ENCODE measurements at places on chromosomes 3 and 15.
A peak's percentile ranks its signal among the peaks of the same experiment; 100 is the strongest.

DNA sequence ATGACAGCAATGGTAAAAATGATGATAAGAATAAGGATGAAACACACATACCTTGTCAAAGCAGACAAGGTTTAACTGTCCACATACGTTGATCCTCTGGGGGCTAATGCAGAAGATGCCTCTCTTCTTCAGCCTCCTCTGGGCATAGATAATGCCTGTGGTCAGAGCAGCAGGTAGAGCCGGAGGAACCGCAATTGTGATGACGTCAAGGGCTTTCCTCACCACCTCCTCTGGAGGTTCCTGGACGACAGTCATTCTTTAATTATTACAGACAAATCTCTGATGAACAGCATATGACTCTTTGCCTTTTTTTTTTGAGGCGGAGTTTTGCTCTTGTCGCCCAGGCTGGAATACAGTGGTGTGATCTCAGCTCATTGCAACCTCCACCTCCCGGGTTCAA lies 86.3 kb upstream of the ATP13A5 start:
- no peak for DNase-seq

DNA sequence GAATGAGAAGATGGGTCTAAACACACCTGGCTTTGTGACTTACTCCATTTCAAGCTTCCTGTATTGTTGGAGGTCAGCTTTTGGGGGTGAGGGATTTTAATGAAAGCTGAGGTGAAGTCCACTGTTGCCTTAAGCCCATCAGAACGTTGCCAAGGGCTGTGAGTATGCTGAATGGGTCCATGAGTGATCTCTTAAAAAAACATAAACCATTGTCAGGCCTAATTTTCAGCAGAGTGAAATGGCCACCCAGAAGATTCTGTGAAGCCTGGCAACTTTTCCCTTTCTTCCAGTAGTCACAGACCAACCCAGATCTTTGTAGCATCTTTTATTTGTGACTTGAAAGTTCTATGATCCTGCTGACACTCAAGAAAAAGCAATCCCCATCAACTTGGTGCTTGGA lies 87.0 kb downstream of the SMAD3 start:
- DNase-seq = no peak

DNA sequence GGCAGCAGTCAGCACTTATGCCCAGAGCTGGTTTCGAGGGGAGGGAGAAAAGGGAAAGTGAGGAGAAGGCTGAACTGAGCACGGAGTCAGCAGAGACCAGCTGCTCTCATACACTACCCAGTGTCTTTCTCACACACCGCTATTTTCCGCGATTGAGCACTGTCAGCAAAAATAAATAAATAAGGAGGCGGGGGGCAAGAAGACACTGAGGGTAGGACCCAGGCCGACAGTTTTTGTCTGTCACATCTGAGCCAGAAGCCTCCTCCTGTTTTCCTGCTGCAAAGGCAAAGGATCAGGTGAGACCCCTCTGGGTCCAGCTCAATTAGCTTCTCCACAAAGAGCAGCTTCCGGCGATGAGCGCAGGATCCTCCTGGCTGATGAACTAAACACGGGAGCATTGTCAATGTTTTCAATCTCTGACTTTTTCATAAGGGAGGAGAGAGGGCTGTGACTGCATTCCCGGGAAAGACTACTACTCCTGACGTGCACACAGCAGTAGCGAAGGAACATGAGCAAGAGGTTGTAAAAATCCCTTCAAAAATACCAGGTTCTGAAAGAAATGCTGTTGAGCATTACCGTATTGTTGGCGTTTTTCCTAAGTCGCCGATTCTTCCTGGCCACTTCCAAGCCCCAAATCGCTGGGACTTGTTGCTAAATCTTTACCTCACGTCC lies 1.3 kb downstream of the FRMD5 start:
- peak; percentile 13 for DNase-seq

GRCh38 chr15:67116742-67117141 lies 51.3 kb downstream of the SMAD3 start:
- DNase-seq = no peak

- no peak for DNase-seq
Measured at GRCh38 chr15:52657338-52657737, 21.9 kb downstream of the ATOSA start.

- DNase-seq = no peak
Measured at GRCh38 chr3:174846055-174846454, 13.1 kb upstream of the NAALADL2 start.

DNA sequence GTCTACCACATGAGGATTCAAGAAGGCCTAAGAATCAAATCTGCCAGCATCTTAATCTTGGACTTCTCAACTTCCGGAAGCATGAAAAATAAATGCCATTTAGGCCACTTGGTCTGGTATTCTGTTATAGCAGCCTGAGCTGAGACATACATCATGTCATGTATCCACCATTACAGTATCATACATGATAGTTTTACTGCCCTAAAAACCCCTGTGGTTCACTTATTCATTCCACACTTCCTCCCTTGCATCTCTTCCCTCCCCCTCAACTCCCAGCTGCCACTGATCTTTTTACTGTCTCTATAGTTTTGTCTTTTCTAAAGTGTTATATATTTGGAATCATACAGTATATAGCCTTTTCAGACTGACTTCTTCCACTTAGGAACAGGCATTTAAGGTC lies 161.8 kb downstream of the SNRK start:
- DNase-seq = no peak

DNA sequence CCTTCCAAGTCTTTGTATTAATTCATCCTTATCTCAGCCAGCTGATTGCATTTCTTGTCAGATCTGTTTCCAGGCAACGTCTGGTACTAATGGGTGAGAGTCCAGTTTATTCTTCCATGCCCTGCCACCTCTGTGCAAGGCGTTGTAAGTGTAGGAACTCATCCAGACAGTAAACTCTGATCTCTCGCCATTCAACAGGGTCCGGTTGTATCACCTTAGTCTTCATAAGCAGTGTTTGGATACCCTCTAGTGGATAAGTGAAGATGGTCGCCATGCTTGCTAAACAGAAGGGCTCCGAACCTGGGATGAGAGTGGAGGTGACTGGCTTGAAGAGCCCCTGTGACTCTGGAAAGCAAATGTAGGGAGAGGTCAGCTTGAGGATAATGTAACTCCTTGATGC lies 51.6 kb upstream of the CMTM7 start:
- peak; percentile 72 for DNase-seq

- peak; percentile 63 for DNase-seq
Measured at GRCh38 chr3:41198526-41198925, 779 bp upstream of the CTNNB1 start.

GRCh38 chr3:30311781-30312180 lies 294.6 kb upstream of the TGFBR2 start:
- no peak for DNase-seq

- no peak for DNase-seq
Measured at GRCh38 chr3:119206611-119207511, 33.5 kb downstream of the UPK1B start.

GRCh38 chr3:126510308-126510910 lies 7.2 kb downstream of the UROC1 start:
- DNase-seq = peak; percentile 28

GRCh38 chr3:146781059-146781458 lies 175.9 kb upstream of the PLSCR5 start:
- DNase-seq = no peak

DNA sequence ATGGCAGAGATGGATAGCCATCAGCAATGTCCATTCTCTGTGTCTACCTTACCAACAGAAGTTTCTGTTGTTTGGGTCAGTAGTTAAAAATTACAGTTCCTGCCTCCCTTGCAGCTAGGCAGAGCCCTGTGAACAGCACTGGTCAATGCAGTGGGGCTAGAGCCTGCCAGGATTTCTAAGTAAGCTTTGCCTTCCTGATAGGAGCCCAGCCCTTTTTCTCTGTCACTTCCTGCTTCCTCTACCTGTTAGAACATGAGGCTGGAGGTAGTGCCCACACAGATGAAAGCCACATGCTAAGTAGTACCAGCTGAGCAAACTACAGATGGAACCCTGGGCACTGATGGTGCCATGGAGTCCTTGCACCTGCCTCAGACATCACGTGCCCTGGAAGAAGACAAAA lies 45.0 kb downstream of the MGLL start:
- no peak for DNase-seq

GRCh38 chr3:5188419-5189221 lies 1.1 kb downstream of the EDEM1 start:
- DNase-seq = peak; percentile 37

DNA sequence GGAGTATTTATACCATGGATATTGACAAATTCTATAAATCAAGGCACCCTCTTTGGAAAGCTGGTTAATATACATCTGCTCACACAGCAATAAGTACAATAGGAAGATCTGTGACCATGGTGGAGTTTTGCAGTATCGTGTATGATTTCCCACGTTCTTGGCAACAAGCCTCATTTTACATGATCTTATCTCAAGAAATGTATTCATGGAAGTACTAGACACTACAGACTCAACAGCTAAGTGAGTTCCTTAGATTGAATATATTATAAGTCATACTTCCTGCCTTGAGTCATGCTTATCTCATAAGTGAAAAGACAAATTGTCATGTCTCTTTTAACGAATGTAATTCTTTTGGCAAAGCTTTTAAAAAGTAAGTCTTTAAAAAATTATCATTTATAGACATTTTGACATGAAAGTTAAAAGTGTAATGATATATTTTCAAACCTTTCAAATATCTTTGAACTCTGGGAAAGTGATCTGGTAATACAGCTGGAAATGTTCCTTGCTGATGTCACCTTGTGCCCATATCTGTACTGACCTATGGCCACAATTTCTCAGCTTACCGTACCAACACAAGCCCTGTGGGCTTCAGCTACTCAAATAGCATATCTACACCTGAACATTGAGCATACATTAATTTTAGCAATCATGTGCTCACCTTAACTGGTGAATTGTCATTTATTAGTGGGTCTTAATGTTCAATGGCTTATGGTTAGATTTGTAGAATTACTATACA lies 130.3 kb upstream of the TMC3 start:
- DNase-seq = no peak

- peak; percentile 15 for DNase-seq
Measured at GRCh38 chr3:43221076-43221475, 65.3 kb upstream of the SNRK start.

Measured in tongue (tissue), 3 donors.